SW480 (cell line): ENCODE measurements at places on chromosomes 3 and 15.
A peak's percentile ranks its signal among the peaks of the same experiment; 100 is the strongest.

DNA sequence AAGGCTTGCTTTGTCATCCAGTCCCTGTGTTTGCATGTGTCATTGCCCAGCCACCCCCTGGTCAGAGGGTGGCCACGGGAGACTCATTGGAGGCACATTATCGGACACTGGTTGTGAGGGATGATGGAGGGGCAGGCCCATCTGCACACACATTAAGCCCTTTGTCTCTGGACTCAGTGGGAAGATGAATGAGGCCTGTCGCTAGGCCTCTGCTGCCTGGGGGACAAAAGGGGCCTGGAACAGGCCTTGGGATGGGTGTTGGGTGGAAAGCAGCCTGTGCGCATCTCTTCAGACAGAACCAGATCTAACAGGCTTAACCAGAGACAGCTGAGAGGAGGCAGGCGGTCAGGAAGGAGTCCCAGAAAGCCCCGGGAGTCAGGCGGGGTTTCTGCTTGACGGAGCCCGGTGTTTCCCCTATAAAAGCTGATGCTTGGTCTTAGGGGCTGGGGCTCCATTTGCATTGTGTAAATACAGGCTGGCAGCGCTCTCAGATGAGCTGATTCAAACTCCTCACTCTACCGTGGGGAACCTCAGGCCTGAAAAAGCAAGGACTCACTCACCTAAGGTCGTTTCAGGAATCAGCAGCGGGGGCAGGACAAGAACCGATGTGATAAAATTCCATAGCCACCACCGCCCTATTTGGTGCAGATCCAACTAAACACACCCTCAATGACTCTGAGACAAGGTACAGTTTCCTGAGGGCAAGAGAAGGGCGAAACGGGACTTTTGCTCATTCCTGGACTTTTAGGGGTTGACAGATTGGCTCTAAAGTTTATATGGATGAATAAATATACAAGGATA, 17.1 kb upstream of the SKIC8 start:
- DNase-seq = no peak

- no peak for DNase-seq
Measured at GRCh38 chr3:126464093-126464492, 11.6 kb downstream of the ZXDC start.

DNA sequence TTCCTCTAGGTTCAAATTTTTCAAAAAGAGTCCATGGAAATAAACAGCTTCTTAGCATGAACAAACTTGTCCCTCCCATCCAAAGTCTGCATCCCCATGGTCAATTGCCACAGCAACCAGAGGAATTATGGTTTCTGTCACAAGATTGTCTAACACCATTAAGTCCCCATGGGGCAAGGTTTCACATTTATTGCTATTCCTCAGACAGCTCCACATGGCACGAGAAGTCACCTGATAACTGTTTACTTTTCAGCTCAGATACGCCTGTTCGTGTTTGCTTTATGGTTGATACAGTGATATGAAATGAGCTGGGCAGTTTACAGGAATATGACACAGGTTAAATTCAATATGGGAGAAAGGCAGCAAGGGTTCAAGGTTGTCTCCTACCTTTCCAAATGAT, 37.9 kb upstream of the MUC13 start:
- DNase-seq = peak; percentile 43

- no peak for DNase-seq
Measured at GRCh38 chr3:162601101-162601670, 1104.6 kb downstream of the OTOL1 start.

DNA sequence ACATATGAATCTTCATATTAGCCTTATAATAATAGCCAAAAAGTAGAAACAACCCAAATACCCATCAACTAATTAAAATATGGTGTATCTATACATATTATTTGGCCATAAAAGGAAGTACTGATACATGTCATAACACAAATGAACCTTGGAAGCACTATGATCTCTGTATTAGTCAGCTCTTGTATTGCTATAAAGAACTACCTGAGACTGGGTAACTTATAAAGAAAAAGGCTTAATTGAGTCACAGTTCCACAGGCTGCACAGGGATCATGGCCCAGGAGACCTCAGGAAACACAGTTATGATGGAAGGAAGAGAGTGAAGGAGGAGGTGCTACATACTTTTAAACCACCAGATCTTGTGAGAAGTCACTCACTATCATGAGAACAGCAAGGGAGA, 16.0 kb upstream of the CCR2 start:
- no peak for DNase-seq

GRCh38 chr3:12984023-12984823, 89.0 kb downstream of the IQSEC1 start:
- DNase-seq = peak; percentile 52

GRCh38 chr15:80997692-80998091, 3.0 kb upstream of the TLNRD1 start:
- no peak for DNase-seq

- DNase-seq = peak; percentile 70
Measured at GRCh38 chr3:5299161-5299560, 111.7 kb downstream of the EDEM1 start.

GRCh38 chr3:188421836-188422540, 268.0 kb downstream of the LPP start:
- no peak for DNase-seq

GRCh38 chr15:71414853-71415252, 299.6 kb downstream of the THSD4 start:
- DNase-seq = no peak
